ENCODE measurements at places on chromosomes 4 and X.
A peak's percentile ranks its signal among the peaks of the same experiment; 100 is the strongest.

DNA sequence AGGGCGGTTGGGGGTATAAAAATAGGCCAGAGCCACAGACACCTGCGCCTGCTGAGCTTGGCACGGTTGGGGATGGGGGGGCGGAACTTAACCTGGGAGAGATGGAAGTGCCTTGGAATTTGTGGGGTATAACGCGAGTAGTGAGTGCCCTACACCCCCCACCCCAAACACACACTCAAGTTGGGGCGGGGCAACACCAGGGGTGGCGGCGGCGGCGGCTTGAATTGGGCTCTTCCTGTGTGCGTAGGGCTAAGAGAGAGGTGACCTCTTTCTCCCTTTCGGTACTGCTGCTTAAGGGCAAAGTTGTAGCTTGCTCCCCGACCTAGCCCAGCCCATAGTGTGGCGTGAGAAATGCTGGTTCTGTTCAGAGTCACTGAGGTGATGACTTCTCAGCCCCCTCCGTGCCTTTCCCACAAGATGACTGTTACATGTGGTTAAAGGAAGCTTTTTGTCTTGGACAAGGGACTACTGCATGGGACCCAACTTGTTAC lies 839 bp downstream of the STK26 start:
- DNase-seq, result peak; percentile 59

- DNase-seq, result peak; percentile 66
Observed at GRCh38 chr4:78057600-78058550, 752 bp downstream of the FRAS1 start.

DNA sequence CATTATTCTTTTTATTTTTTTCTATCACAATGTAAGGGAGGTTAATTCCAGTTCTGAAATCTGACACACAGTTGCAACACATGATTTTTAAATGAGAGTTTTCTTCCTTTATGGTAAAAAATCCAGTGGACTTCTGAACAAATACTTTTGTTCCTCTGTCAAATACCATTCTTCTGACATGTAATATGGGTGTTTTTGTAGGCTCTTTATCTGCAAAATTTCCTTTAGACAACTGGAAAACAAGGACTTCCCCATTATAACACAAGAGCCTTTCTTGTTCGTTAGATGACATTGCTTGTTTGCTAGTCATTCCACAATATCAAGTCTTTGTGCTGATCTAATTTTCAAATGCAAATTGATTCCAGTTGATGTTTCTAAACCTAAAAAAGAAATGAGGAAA lies 7.7 kb downstream of the FANCB start:
- no peak for DNase-seq

- no peak for DNase-seq
Observed at GRCh38 chr4:128521156-128521555, 233.5 kb upstream of the PGRMC2 start.

DNA sequence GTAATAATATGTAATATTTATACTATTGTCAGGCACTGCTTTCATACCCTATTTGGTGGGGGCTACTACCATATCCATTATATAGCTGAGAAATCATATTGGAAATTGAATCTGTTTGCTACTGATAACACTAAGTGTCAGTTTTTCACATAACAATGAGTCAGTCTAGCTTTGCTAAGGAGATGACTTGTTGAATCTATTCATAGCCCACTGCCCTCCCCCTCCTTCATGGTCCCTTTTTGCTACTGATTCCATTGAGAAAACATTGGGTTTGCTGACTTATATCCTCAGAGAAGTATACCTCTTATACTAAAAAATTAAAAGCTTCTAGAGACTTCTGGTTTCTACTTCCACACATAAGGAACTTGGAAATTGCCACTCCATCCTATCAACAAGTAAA lies 1898.4 kb downstream of the STIM2 start:
- no peak for DNase-seq

DNA sequence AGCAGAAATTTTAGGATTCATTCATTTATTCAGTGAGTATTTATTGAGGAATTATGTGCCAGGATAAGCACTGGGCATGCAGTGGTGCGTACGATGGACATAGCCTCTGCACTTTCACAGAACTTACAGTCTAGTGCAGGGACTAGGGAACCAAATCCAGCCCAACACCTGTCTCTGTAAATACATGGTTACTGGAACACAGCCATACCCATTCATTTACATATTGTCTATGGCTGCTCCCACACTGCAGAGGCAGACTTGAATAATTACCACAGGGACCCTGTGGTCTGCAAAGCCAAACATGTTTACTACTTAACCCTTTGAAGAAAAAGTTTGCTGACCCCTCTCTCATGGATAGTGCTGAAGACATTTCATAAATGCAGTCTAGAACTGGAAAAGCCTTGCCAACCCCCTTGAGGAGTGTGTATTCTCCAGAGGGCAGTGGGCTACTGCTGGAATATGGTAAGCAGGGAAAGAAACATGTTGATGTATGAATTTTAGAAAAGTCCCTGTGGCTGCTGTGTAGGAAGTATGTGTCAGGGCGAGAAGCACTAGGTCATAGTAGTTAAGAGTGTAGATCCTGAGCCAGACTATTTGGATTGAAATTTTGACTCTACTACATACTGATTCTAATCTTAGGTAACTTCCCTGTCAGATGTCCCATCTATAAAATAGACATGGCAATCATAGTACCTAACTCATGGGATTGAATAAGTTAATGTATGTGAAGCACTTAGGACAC lies 75.5 kb downstream of the GALNT7 start:
- DNase-seq, result no peak

DNA sequence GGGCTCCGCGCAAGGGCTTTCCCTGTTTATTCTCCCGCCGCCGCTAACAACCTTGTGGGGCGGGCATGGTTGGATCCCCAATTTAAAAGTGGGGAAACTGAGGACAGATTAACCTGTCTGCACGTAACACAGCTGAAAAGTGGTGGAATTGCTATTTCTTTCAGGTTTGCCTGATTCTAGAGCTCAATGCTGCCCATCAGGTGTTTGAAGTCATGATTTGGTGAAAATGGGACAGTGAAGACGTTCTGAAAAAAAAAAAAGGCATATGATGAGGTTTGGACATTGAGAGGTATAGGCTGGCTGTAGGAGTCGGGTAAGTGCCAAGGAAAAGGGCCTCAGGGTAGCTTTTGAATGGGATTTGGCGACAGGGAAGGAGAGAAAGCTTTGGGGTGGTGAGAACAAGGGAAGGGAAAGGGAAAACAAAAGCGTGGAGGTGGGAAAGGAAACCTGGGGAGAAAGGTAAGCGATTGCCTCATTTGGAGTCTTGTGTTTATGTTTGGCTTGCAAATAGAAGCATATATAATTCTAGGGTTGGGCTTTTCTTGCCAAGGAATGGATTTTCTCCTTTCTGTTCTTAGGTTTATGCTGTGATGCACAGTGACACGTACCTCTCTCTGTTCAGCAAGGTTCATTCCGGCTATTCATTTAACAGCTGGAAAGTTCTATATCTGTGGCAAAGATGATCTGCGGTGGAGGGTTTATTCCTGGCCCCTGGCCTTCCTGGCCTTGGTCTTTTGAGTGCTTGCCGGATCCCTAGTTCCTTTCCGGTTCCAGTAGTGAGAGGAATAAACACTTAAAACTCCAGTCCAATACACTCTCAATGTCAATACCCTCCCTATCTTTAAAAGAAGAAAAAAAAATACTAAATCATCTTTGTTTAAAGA lies 2.4 kb upstream of the STIM2 start:
- DNase-seq, result no peak

DNA sequence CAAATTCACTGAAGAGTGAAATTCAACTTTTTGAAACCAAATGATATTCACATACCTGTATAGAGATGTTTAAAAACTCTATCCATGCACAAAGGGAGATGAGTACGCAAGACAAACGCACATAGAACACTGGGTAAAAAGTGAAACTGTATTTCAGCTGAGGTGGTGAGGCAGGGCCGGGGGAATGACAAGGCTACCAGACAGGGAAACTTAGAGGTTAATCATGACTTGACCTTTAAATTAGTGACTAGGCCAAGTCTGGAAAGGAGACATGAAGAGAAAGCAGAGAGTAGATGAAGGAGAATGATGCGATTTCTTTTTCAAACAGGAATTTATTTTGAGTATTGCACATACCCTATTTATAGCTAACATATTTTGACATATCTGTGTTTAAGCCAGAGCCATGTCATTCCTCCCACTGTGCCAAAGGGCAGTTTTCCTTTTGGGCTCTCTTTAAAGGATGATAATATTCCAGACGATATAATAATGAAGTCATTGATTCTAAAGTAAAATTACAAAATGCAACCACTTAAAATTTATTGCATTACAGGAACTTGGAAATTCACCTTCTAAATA lies 49.4 kb downstream of the ARHGEF6 start:
- no peak for DNase-seq

DNA sequence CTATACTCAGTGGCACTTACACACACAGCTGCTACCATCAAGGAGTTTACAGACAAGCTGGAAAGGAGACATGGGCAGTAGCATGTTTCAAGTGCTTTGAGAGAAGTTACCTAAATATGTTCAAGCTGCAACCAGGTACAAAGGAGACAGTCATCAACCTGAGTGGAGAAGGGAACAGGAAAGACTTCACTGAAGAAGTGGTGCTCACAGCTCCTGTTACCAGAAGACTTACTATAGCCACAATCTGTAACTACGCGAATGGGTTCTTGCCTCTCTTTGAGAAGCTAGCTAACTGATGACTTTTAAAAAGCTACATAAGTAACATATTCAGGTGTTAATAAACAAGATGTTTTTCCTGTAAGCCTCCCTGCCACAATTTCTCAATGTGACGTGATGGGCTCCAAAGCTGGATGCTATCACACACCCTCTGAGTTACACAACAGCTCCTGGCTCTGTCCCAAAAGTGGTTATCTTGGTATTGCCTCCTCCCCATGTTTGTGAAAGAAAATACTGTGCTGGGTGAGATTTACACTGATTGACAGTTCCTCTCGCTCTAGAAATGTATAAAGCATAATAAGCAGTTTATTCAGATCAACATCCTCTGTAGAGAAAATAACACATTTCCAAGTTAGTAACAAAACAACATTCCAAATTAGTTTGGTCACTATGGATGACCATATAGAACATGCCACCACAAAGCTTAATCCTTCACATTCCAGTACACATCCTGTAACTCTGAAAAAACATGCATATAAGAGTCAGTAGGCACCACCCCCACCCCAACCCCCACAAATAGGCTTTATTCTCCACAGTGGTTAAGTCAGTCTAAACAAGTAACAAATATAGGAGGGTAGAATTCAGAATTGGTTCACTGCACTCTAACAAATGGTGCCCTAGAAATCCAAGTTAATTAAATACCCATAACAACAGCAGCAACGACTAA lies 81.8 kb downstream of the FRYL start:
- peak; percentile 52 for DNase-seq

DNA sequence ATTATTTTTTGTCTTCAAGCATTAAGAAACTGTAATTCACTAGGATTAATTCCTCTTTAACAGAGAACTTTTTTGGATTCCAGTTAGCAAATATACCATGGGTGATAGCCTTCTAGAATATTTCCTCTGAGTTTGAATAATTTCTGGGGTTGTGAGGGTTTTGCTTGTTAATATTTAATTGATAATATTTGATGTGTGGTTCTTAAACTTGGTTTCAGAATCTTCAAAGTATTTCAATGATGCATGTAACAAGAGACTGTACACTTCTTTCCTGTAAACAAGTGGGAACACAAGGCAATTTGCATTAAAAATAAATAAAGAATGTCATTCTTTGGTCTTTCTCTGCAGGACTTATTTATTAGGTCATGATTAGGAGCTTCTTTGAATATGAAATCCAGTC lies 9.5 kb upstream of the C4orf51 start:
- no peak for DNase-seq

- no peak for DNase-seq
Observed at GRCh38 chrX:10043386-10043785, 76.2 kb downstream of the CLDN34 start.

DNA sequence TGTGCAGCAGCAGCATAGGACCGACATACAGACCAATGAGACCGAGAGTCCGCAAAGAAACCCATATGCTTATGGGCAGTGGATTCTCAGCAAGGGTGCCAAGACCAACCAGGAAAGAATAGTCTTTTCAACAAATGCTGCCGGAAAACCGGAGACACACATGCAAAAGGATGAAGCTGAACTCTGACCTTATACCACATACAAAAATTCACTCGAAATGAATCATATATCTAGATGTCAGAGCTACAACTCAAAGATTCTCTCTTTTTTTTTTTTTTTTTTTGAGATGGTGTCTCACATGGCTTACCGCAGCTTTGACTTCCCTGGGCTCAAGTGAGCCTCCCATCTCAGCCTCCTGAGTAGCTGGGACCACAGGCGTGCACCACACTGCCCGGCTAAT lies 16.0 kb upstream of the MXD4 start:
- DNase-seq, result no peak

GRCh38 chr4:138645289-138645688 lies 370.3 kb upstream of the NOCT start:
- no peak for DNase-seq

GRCh38 chrX:44344687-44345086 lies 1.2 kb upstream of the EFHC2 start:
- DNase-seq, result no peak

DNA sequence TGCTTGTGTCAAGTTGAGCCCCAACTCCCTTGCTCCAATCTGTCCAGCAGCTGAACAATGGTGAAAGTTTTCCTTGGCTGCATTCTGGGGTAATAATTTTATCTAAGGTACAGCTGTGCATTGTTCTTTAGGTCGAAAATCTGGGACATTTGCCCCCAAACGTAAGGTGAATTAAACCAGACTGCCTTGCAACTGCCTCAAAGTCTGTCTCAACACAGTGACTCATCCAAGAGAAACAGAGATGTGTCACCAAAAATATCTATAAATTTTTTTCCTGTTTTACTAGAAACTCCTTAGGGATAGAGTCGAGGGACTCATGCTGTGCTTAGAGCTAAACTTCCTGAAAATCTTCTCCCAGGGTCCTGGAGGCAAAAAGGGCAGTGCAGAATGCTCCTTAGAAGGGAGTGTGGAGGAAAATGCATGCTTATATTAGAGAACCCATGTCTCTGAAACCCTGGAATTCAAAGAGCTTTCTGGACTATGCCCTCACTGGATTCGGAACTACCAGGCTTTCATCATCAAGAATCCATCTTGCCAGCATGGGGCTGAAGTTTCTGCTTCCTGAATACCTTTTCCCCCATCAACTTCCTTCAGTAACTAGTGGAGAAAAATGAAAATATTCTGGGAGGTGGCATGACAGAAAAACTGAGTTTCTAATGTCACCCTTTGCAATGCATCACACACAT lies 115.7 kb downstream of the PALLD start:
- no peak for DNase-seq

GRCh38 chrX:39935411-39936064 lies 162.2 kb downstream of the BCOR start:
- DNase-seq, result no peak

GRCh38 chrX:39242187-39242586 lies 440.9 kb downstream of the MID1IP1 start:
- DNase-seq, result peak; percentile 70

GRCh38 chr4:26287756-26288155 lies 33.1 kb upstream of the RBPJ start:
- no peak for DNase-seq
